ENCODE measurements at places on chromosomes 11 and 22. TPM values are rescaled to one million over a fixed set of nuclear protein-coding genes. Genes with fewer than 3 reads are reported as not detected.

OR51B6 gene
- total RNA-seq, result not detected

DYNC2H1 gene
- total RNA-seq, result 11.6 TPM

TRIM5 gene
- total RNA-seq, result 32.9 TPM

ARHGEF12 gene
- total RNA-seq, result 87.6 TPM

GRCh38 chr11:131533998-131534397 is 163.6 kb downstream of the NTM start:
- DNase-seq, result no peak

DNA sequence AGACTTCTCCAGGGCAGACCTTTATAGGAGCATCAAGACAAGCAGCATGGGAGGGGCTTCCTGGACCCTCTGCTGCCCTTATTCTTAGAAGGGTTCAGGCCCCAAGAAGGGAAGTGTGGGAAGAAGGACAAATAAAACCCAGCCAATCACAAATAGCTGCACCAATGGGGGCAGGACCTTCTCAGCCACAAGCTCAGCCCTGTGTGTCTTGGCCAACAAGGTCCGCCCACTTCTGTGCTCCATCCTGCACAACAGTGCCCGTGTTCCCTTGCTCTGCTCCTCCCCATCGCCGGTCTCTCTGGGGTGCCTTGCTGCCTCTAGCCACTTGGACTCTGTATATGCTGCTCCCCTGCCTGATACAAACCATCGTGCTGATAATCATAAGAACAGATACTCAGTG is 86.1 kb downstream of the NAT10 start:
- no peak for DNase-seq
